GM04504 (cell line): ENCODE measurements at places on chromosomes 11 and 22.

DNA sequence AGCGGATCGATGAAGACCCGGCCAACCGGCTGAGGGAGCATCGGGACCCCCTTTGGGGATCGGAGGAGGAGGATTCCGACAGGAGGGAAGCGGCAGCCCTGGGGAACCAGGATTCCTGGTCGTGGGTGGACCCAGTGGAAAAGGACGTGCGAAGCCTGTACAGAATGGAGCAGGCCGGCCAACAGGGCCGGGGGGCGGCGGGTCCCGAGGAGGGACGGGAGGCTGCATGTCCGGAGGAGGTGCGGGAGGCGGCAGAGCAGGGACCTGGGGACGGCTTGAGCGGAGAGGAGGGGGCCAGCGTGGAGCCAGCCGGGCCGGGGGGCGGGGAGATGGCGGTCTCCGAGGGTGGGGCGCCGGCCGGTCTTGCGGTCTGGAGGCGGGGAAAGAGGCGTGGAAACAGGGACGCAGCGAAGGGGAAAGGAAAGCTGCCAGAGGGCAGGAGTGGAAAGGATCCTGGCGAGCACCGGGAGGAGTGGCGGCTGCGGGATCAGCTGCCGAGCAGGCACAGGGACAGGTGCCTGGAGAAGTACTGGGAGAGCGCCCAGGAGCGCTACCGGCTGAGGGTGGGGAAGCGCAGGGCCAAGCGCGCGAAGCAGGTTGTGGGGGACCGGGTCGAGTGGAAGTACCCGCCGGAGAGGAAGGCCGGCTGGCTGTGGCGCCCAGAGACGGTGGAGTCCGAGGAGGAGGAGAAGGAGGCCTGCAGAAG is at the start of gene ANO5:
TSS of gene ANO5 (plus strand) at position 444 of the 706 bp plus-strand sequence. CDS start 408 bp downstream, outside the sequence.
- DNase-seq = no peak

- DNase-seq = no peak
Observed at GRCh38 chr11:861105-861479, 18.4 kb downstream of the TSPAN4 start.

DNA sequence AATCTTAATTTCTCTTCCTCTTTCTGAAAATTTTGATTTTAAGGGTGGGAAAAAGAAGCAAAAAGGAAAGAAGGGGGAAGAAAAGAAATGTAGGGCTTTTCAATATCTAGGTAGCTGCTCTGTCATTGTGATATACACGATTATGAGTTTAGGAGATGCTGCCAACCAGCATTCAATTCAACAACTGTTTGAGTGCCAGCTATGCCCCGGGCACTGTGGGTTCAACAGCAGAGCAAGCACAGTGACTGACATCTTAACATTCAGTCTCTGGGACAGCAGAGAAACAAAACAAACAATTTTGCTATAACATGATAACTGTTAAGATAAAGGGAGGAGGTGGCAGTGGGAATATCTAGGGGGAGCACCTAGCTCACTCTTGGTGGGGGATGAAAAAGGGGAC is 91.6 kb downstream of the DBX1 start:
- no peak for DNase-seq

DNA sequence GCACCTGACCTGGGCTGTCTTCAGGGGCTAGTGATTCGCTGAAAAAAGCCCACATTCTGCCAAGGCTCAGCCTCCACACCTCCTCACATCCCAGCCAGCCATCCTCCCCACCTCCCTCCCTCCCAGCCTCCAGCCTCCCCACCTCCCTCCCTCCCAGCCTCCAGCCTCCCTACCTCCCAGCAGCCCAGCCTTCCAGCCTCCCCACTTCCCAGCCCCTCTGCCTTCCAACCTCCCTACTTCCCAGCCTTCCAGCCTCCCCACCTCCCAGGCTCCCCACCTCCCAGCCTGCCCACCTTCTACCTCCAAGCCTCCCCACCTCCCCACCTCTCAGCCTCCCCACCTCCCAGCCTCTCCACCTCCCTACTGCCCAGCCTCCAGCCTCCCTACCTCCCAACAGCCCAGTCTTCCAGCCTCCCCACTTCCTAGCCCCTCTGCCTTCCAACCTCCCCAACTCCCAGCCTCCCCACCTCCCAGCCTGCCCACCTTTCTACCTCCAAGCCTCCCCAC is 33.7 kb upstream of the TH start:
- DNase-seq = no peak

GRCh38 chr11:30868626-30869081 is 282.5 kb upstream of the MPPED2 start:
- DNase-seq = no peak

GRCh38 chr11:8206251-8207079 is 37.6 kb upstream of the RIC3 start:
- no peak for DNase-seq

- DNase-seq = no peak
Observed at GRCh38 chr11:125319649-125320048, 155.1 kb downstream of the PKNOX2 start.

DNA sequence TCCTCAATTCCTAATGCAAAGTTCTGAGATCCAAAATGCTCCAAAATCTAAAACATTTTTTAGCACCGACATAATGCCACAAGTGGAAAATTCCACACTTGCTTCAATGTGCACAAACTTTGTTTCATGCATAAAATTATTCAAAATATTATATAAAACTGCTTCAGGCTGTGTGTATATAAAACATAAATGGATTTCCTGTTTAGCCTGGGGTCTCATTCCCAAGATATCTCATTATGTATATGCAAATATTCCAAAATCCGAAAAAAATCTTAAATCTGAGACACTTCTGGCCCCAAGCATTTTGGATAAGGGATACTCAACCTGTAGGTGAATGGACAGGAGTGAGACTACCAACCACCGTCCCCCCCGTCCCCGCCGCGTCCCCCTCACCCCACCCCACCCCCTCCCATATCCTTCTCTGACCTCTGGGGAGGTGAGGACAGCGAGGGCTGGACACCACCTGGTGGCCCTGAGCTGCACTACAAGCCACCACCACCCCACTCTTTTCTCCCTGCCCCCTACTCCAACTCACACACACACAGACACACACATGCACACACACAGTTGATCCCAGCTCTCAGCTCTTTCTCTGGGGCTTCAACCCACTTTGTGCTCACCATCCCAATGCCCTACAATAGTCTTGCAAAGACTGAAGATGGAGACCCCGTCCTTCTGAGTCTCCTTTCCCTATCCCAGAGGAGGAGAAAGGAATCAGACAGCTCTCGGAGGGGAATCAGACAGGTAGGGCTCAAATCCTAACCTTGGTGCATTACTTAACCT is 101.0 kb downstream of the PDE2A start:
- no peak for DNase-seq

DNA sequence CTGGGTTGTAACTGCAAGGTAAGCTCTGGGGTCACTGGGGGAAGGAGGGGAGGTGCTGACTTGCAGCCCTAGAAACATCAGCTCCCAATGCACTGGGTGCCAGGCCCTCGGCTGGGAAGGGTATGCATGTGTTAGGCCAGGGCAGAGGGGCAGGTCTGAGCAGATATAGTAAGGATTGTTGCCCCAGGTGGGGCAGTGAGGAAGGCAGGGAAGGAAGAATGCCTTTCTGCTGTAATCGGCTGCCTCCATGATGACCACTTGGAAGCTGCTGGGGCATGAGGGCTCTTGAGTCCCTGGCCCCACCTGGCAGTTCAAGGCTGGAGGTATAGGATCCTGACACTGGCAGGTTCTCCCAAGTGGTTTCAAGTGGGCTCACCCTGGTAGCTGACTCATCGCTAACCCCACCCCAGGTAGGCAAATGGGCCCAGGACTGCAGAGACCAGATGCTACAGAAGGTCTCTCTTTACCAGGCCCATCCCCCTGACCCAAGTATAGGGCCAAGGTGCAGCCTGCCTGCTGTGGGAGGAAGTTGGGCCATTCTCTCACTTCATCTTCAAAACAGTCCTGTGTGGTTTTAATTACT is 56.7 kb downstream of the TIMP3 start:
- DNase-seq = no peak

- no peak for DNase-seq
Observed at GRCh38 chr11:101466352-101466751, 117.5 kb downstream of the TRPC6 start.

GRCh38 chr11:65429068-65429681 is 6.6 kb downstream of the NEAT1 start:
- peak; percentile 71 for DNase-seq

DNA sequence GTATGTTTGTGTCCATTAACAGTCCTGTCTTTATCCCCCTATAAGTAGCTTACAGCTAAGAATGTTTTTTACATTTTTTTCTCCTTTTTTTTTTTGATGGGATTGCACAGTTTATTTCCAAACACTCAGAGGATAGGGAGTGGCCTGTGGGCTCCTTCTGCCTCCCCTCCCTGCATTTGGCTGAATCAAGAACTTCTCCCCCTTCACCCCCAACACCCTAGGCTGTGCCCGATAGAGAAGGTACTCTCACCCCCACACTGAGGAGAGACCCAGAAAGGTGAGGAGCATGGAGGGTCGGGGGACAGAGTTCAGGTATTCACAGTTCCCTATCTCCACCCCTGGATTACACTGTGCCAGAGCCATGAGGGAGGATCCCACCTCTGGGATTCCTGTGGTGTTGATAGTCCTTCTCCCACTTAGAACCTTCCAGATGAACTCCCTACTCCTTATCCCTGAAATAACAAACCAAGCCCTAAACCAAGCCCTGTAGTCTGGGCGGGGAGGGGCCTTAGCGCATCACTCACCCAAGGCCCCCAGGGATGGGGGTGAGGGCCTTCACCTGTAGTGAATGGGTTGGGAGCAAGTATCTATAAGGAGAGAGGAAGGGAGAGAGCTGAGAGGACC is 97.1 kb downstream of the ADAMTS15 start:
- no peak for DNase-seq

DNA sequence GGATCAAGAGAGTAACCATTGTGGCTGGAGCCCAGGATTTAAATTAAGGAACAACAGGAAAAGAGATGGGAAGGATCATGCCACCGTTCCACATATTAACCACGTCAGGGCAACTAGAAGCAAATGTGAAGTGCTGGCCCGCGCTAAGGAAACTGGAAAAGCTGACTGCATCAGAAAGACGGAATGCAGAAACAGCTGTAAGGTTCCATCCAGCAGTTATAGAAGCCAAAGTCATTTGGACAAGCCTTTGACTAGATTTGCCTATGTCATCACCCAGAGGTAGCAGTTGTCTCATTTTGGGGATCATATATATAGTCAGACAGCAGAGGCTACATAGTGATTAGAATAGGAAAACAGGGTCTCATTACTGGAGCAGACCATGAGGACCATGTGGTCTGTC is 43.0 kb upstream of the CRTAM start:
- DNase-seq = no peak

DNA sequence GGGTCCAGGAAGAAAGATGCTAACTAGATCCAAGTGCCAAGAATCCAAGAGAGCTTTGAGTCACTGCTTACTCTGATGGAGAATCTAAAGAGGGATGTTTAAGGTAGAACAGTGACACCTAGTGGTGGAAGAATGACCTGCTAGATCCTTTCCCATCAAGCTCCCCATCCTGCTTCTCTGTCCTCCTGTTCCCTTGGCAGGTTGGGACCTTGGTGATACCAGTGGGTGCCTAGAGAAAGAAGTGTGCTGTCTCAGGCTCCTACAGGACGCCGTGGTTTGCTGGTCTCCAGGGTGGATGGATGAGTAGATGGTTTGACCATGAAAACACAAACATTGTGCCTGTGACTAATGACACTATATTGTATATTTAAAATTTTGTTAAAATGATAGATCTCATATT is 383.7 kb downstream of the TMEM135 start:
- DNase-seq = peak; percentile 61

GRCh38 chr22:31241200-31241599 is 29.1 kb downstream of the LIMK2 start:
- no peak for DNase-seq

- no peak for DNase-seq
Observed at GRCh38 chr11:82267186-82267585, 466.5 kb downstream of the FAM181B start.

GRCh38 chr11:18692941-18693760 is 5.4 kb upstream of the TMEM86A start:
- DNase-seq = no peak

DNA sequence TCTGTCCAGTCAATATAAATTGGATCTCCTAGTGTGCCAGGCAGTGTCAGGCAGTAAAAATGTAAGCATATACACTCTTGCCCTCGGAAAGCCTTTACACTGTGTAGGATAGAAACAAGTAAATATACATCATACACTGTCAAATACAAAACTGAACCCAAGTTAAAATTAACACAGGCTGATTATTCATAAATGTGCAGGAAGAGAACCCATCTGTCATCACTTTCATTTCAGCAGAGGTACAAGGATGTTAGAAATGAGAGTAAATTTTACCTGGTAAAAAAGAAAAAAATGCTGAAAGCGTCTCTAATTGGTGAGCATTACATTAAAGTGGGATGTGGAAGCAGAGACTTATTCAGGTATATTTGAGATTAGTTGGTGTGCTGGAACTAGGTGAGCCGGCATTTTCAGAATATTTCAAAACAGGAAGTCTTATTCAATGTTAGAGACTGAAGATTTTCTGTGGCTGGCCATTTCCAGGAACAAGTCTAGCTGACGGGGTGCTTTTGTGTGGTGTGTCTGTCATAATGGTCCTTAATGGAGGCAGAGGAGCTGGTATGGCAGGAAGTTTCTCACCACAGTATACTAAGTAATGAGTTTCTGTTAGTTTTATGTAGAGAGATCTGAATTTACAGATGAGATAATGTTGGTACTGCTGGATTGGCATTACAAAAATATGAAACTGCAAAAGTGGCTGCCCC is 192.6 kb downstream of the CASP12 start:
- DNase-seq = no peak

GRCh38 chr11:6360183-6360582 is 30.1 kb upstream of the SMPD1 start:
- DNase-seq = no peak

GRCh38 chr11:115926138-115926537 is 421.9 kb upstream of the CADM1 start:
- no peak for DNase-seq

GRCh38 chr11:106996691-106997090 is 21.6 kb downstream of the GUCY1A2 start:
- no peak for DNase-seq

- DNase-seq = no peak
Observed at GRCh38 chr11:63494975-63495374, 4.0 kb upstream of the PLAAT5 start.

- no peak for DNase-seq
Observed at GRCh38 chr11:94924171-94924572, 49.2 kb downstream of the CWC15 start.

- DNase-seq = peak; percentile 55
Observed at GRCh38 chr11:783581-784015, 6.3 kb downstream of the CEND1 start.

- no peak for DNase-seq
Observed at GRCh38 chr11:119795690-119796089, 66.7 kb upstream of the NECTIN1 start.

- DNase-seq = no peak
Observed at GRCh38 chr11:27355575-27356104, 7.4 kb downstream of the CCDC34 start.

DNA sequence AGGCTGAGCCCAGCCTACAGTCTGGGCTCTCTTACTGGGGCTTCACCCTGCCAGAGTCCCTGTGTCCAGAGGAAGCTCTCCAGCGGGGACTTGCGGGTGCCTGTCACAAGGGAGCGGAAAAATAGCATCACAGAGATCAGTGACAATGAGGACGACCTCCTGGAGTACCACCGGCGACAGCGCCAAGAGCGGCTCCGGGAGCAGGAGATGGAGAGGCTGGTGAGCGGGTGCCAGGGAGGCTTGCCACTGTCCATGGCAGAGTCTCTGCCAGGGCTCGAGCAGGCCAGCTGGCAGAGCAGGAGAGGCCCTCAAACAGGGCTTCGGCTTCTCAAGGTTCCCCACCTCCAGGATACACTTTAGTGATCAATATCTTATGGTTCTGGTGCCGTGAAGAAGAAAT is 21.0 kb downstream of the PHLDB1 start:
- no peak for DNase-seq
